ENCODE measurements at places on chromosomes 2 and 18.
A peak's percentile ranks its signal among the peaks of the same experiment; 100 is the strongest.

- no peak for DNase-seq
These were observed 318.4 kb downstream of the GULP1 start for GRCh38 chr2:188610050-188610444.

- no peak for DNase-seq
These were observed 83.1 kb downstream of the EFEMP1 start for GRCh38 chr2:55840460-55840859.

- DNase-seq, result no peak
These were observed 243.8 kb downstream of the DLGAP1 start for GRCh38 chr18:4211111-4211837.

DNA sequence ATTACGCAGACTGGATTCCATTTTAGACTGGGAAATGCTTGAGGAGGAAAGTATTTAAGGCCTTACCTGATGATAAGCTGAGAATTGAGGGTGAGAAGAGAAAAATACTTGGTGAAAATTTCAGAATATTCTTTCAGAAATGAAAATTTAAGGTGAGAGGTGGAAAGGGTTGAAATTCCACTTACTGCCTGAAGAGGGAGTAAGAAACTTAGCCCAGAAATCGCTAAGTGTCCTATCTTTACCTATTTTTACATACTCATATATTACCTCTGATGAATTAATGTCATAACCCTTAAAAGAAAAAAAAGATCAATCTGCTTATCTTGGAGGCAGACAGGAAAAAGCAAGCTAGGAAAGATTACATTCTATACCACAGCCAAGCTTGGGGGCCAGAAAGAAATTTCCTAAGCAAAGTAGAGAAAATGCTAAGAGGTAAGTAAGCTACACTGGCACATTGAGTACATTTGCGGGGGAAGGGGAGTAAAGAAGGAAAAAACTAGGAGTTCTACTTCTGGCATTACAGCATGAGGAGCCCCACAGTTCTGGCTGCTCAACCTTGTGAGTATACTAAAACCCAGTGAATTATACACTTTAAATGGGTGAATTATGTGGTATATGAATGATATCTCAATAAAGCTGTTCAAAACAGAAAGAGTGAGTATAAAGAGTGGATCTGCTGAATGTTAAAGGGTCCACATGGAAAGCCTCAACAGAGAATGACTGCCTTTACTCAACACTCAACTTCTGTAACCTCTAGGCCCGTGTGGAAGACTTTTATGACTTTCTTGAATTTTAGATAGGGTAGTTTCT, 33.8 kb downstream of the SMC6 start:
- DNase-seq, result peak; percentile 63

GRCh38 chr2:32271063-32271462, 6.4 kb upstream of the NLRC4 start:
- no peak for DNase-seq

- no peak for DNase-seq
These were observed 3.5 kb downstream of the CPO start for GRCh38 chr2:206942592-206943478.

DNA sequence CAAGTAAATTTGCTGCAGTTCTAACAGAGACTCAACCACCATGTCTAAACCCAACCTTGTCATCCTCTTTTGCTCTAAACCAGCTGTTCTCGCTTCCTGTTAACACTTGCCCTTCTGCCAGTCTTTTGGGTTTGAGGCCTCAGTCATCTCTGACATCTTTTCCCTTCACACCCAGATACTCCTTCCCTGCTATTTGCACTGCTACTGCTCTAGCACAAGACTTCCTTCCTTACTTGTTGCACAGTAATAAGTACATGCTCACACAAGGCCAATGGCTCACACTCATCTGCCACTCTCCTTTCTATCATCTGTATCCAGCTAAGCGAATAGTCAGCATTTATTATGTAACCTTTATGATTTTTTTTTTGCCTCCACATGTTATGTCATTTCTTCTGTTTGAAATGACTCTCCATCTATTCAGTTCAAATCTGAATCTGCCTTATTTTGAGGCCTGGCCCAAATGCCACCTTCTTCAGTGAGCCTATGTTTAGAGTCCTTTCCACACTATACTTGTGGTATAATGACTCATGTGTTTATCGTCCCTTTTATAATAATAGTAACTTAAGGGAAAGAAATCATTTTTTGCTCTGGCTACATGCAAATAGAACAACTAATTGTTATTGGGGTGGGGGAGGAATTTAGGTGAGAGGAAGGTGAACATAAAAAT, 22.5 kb upstream of the CDKL4 start:
- DNase-seq, result no peak

DNA sequence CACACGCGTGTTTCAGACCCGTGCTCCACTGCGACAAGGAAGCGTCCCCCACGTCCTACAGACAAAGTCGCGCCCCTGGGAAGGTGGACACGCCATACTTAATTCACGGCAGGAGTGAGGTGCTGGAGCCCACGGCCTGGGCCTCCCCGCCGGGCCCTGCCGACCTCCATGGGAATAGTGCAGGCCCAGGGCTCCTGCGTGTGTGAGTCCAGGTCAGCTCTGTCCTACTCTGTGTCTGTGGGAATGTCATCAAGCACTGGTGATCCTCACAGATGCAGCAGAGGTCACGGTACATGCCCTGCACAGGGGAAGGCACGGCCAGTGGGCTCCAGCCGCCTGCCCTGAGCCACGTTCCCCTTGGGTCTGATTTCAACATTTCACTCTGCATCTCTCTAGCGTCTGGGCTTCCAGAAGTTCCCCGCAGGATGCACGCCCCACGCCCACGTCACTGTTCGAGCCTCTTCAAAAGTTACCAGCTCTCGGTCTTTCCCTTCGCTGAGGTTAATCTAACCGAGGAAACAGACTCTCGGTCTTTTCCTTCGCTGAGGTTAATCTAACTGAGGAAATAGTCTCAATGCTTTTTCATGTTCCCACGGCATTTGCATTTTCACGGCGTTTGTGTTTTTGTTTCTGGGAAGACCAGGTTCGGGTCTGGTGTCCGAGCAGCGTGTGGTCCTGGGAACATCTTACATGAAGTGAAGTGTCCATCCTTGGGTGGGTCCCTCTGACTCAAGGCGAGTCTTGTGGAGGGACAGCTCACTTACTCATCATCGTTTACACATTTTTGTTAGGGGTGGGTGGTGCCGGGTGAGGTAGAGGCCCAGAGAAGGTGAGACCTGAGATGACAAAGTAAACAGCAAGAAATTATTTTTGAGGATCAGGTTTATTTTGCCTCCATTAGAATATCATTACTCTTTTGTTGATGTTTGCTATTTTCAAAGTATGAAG, 157.3 kb upstream of the ALKAL2 start:
- no peak for DNase-seq

DNA sequence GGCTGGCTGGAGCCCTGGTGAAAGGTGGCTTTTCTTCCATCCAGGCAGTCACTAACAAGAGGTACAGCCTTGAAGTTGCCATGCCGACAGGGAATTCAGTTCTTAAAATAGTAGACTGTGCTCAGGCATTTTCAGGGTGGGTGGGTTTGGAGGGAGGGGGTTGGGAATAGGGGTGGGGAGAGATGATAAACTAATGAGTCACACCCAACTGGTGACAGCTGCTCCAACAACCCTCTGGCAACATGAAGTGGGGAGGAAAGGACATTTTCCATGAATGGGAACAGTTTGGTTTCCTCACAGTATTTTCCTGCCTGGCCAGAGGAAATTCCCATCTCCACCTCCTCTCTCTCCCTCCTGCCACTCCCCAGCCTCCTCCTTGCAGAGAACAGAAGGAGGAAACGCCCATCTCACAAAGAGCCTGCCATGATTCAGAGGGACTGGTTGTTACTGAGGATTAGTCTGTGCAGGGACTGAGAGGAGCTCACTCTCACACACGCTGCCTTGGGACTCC, 113.0 kb upstream of the SLC1A4 start:
- DNase-seq, result no peak

DNA sequence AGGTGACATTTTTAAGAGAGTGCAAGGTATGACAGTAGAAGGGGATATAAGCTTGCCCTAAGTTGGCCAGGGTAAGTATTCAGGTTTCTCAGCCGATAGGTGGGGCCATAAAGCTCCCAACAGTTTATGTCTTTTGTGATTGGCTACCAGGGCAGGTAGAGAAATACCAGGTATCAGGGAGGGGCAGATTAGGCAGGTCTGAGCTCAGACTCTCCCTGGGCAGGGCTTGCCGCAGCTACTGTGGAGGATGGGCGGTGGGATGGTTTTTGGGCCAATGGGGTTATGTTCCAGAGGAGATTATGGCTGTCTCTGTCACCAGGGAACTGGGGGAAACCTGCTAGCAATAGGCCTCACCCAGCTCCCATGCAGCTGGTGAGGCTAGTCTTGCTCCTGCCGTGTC, 211.6 kb downstream of the PTH2R start:
- no peak for DNase-seq

DNA sequence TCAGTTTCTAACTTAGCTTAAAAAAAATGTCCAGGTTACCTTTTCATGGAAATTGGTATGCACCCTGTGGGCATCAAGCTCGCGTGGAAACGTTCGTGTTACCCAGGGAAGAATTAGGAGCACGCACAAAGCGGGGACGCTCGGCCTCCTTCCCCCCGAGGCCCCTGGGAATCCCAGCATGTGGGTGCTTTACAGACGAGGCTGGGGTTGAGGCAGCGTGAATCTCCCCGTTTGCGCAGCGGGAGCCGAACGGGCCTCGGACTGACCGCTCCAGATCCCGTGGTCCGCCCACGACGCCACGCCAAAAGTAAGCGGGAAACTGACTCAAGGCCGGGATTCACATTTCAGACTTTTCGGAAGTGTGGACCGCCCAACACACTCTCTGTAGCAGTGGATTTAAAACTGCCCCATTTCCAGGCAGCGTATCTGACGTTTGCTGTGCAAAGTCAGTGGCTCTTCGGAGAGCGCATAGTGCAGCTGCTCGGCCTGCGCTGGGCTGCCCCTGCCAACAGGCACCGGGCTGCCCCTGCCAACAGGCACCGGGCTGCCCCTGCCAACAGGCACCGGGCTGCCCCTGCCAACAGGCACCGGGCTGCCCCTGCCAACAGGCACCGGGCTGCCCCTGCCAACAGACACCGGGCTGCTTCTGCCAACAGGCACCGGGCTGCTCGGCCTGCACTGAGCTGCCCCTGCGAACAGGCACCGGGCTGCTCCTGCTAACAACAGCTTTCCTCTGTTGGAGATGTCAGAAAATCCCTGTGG, 49.7 kb downstream of the SH3YL1 start:
- DNase-seq, result no peak

GRCh38 chr2:222330910-222331309, 32.1 kb upstream of the PAX3 start:
- DNase-seq, result no peak

GRCh38 chr2:203690441-203691047, 15.9 kb upstream of the CD28 start:
- DNase-seq, result no peak

- DNase-seq, result no peak
These were observed 499.4 kb downstream of the GALR1 start for GRCh38 chr18:77749089-77749488.

- DNase-seq, result no peak
These were observed 76.5 kb upstream of the RAB6C start for GRCh38 chr2:129902731-129903585.

- peak; percentile 72 for DNase-seq
These were observed 42.3 kb upstream of the ATIC start for GRCh38 chr2:215269397-215270117.

DNA sequence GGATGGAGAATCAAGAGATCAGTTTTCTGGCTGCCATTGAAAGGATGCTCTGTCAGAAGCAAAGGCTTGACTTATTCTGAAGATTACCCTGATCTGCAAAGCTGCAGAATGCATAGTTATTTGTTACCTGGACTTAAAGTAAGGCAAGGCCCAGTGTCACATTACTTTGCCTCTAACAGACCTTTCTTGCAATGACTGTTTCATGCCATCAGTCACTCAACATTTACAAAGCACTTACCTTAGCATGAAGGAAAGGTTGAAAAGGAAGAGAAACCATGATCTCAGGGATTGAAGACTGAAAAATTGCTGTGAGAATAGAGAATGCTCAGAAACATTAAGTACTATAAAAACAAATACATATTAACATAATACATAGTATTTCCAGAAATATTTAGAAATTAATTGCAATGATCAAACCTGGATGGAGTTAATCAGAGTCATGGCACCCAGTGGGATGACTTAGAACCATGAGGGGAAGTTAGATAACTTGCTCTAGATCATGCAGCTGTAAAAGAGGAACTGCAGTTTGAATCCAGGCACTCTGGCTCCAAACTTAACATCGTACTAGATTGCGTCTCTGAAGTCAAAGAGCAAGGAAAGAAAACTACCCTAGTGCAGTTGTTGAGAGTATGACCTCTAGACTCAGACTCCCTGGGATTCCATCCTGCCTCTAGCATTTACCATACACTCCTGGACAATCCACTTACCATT, 26.5 kb upstream of the FAM117B start:
- DNase-seq, result no peak

DNA sequence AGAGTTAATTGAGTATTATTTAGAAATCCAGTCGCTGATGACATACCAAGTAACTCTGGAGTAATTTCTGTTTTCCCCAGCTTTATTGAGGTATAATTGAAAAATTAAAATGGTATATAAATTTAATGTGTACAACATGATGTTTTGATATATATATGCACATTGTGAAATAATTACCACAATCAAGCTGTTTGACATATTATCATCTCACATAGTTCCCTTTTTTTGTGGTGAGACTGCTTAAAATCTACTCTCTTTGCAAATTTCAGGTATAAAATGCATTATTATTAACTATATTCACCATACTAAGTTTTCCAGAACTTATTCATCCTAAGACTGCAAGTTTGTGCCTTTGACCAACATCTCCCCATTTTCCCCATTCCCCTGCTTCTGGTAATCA, 25.0 kb upstream of the SPAG16 start:
- DNase-seq, result no peak

DNA sequence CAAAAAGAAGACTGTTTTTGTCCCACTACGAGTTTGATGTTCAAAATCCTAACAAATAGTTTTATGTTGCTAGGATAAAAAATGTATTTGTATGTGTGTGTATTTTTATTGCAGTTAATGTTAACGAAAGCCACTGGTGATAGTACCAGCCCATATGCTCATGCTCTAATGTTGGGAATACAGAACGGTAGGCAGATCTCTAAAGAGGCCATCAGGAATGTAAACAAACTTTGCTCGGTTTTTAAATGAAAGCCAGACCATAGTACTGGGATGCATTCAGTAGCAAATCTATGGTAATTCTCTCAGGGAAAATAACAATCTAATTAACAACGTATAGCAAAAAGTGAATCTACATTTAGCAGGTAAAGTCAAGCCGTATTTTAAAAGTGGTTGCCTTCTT, 208.1 kb downstream of the NEDD4L start:
- no peak for DNase-seq

Measured in hematopoietic multipotent progenitor cell treated with erythropoietin and hydrocortisone succinate and interleukin-3 and kit ligand, for 15 days (in vitro differentiated cells).